ENCODE measurements at places on chromosomes 7 and 10. TPM values are rescaled to one million over a fixed set of nuclear protein-coding genes. Genes with fewer than 3 reads are reported as not detected.
A peak's percentile ranks its signal among the peaks of the same experiment; 100 is the strongest.

The BAMBI gene
- total RNA-seq: 18.7 TPM

The OPALIN gene
- not detected for total RNA-seq

DNA sequence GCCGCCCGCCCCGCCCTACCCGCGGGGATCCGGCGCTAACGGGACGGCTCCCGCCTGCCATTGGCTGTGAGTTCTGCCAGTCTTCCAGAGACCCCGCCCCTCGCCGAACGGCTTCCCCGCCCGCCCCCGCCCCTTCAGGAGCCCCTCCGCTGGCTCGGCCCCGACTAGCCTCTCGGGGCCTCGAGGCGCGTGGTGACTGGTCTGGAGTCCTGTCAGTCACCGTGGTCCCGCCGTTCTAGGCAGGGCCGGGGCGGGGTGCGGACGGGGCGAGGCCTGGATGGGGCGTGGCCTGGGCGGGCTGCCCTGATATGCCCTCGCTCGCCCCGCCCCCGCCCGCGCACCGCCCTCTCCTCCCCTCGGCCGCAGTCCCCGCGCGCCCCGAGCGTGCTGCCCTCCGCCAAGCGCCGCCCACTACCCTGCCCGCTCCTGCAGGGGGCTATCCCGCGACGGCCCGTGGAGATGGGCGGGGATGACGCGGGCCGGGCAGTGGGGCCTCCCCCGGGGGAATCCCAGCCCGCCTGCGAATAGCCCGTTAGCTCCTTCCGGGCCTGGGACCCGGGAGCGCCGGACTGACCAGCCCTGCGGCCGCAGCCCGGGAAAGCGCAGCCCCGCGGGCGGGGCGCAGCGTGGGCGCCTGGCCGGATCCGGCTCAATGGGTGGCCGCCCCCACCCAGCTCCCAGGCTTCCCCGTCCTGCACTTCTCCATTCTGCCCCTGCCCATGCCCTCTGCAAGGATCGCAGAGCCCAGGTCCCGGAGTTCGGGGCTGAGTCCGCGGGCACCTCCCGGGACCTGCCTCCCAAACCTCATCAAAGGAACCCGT is 444 bp upstream of the HIP1 start:
- peak; percentile 100 for DNase-seq

The HOXA1 gene
- total RNA-seq: not detected

The ATP6V0A4 gene
- total RNA-seq: not detected

- no peak for DNase-seq
Measured at GRCh38 chr7:4612939-4613841, 68.9 kb upstream of the FOXK1 start.

DNA sequence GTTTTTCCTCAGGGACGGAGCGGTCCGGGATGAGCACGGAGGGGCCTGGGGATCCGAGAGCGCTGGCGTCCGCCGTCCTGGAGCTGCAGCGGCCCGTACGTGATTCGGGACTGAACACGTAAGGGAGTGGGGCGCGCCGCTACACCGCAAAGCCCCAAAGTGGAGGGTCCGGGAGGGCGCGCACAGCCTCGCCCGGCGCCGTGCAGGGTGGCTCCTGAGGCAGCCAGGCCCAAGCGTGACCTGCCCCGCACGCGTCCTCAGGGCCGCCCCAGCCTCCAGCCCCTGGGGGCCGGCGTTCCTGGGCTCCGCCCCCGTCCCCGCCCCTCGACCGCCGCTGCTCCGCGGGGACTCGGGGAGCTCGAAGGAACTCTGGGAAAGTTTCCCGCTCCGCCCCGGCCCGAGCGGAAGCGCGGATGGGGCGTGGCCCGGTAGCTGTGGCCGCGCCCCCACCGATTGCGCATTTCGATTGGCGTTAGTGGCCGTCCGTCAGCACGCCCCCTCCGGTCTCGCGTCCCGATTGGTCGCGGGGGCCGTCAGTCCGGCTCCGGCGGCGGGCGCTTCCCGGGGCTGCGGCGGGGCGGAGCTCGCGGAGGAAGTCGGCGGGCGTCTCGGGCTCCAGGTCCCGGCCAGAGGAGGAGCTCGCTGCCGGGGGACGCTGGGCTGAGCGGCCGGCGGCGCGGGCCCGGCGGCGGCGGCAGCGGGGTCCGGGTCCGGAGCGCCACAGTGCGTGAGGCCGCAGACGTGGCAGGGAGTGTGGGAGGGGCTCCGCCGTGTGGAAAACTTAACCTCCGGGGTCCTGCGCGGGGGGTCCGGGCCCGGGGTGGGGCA is at the start of the genes ANKRD16 and FBH1:
Gene ANKRD16, minus strand, starts transcription at position 270 of the 828 bp plus-strand sequence. CDS start 539 bp downstream, outside the sequence.
Gene FBH1, plus strand, starts transcription at position 620 of the 828 bp plus-strand sequence. Its CDS starts 103 bp downstream, at position 723.
- peak; percentile 99 for DNase-seq

DNA sequence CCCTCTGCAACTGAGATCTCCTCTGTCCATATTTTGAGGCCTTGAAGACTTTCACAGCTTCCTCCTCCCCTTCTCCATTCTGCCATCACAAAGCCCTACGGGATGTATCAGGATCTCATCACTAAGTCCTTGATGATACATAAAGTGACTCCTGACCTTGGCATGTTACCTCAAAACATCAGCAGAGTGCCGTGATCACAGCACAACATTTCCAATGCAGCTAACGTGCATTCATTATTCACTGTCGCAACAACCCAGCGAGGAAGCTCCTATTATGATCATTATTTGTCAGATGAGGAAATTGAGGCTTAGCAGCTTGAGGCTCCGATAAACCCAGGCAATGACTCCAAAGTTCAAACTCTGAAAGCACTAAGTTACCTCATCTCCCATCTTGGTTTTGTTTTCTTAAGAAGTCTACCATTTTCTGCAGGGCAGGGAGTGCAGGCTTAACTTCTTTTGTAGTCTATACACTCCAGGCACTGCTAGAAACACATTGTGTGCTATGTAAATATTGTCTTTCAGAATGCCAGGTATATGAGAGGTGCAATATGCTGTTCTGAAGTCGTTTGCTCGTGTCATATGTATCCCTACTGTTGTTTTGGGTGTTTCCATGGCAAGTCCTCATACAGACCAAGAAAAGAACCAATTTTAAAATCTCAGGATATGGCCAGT is 80.6 kb upstream of the C1QL3 start:
- DNase-seq: no peak

DNA sequence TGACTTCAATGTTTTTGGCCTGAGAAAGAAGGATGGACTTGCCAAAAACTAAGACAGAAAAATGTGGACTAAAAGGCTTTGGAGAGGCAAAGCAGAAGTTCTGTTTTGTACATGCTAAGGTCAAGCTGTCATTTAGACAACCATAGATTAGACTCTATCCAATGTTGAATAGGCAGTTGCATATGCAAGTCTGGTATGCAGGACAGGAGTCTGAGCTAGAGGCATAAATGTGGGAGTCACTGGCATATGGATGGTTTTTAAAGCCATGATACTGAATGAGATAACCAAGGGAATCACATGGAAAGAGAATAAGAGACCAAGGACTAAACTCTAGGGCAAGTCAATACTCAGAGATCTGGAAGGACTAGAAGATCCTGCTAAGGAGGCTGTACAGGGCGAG is 164.1 kb downstream of the LSM5 start:
- DNase-seq: no peak

- DNase-seq: no peak
Measured at GRCh38 chr10:124041675-124042445, 51.5 kb downstream of the CHST15 start.

The SLC29A4 gene
- total RNA-seq: 1.2 TPM

- DNase-seq: peak; percentile 38
Measured at GRCh38 chr10:132185601-132186487, 904 bp upstream of the DPYSL4 start.

All from K562 (cell line).